RWPE1 (cell line): ENCODE measurements at places on chromosomes 5 and 9.

DNA sequence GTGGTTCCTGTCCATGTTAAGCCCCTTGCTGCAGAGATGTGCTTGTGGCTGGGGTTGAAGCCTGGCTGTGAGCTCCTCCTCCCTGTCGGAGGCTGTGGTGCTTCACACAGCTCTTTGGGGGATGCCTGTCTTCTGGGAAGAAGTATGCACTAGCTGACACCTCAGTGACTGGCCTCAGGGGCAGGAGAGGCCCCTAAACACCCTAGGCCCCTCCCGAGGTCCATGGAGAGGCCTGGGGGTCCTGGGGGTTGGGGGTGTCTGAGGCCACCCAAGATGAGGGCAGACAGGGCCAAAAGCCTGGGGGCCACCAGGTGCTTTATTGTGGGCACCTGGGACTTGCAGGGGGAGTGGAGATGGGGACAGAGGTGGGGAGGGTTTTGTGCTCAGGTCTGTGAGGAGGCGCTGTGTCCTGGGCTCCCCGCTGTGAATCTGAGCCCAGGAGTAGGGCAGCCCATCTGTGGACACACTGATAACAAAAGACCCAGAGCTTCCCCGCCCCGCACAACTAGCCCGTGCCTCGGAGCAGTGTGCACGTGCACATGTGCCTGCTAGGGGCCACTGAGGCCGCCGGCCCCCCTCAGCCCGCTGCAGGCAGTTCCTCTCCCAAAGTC, 92.0 kb downstream of the PHF2 start:
- DNase-seq, result no peak

DNA sequence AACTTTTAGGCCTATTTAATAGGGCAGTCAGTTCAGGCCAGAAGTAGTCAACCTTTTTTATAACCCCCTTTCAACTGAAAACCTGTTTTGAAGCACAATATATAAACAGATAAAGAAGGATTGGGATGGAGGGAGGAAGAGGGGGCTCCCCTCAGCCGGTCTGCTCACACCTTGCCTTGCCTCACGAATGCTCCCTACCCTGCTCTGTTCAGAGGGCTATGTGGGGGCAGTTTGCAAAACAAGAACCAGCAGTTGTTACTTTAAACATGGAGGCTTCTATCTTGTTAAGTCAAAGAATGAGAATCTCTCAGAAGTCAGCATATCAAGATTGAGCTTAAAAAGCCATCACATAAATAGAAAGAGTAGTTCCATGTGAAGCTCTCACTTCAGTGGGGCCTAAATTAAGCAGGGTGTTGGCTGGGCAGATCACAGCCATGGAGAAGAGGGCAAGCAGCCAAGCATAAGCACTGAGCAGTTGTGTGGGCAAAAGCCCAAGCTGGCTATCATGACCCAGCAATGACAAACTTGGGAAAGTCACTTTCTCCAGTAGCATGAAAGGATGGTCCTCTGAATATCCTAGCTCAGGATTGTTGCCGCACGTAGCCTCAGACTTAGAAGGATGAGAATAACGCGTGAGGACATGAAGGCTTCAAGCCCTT, 70.6 kb downstream of the ALDH1A1 start:
- no peak for DNase-seq

- no peak for DNase-seq
Measured at GRCh38 chr5:74192606-74193299, 447.8 kb downstream of the ENC1 start.

- peak; percentile 49 for DNase-seq
Measured at GRCh38 chr9:111601237-111602018, 2.0 kb upstream of the PTGR1 start.

GRCh38 chr5:59485107-59485506, 408.4 kb downstream of the PDE4D start:
- no peak for DNase-seq
